B cell (primary cell): ENCODE measurements at places on chromosomes 5 and 9. TPM values are rescaled to one million over a fixed set of nuclear protein-coding genes. Genes with fewer than 3 reads are reported as not detected.

The C6 gene
- not detected in 2 replicates for total RNA-seq

The PCDHB8 gene
- total RNA-seq, result not detected in 2 replicates

The PKD2L2 gene
- total RNA-seq, result 0.37 and 0.63 TPM in 2 replicates

The CER1 gene
- total RNA-seq, result not detected in 2 replicates
